ENCODE measurements at places on chromosomes 2 and 18. TPM values are rescaled to one million over a fixed set of nuclear protein-coding genes. Genes with fewer than 3 reads are reported as not detected.

Gene SMAD2
- 46.0 TPM for polyA plus RNA-seq

Gene MRPL30
- polyA plus RNA-seq: 18.5 TPM

Gene DLX2
- polyA plus RNA-seq: 2.8 TPM

Gene TMEFF2
- 1.8 TPM for polyA plus RNA-seq

Gene ANKRD30BL
- polyA plus RNA-seq: not detected

Gene KCNE4
- 47.1 TPM for polyA plus RNA-seq

Gene ANKRD30B
- polyA plus RNA-seq: not detected

Gene HOXD12
- polyA plus RNA-seq: 3.1 TPM

Gene MYL12A
- polyA plus RNA-seq: 692 TPM

Gene DYSF
- 0.25 TPM for polyA plus RNA-seq

Measured in hepatocyte (in vitro differentiated cells).